Stimulated activated CD8-positive, alpha-beta memory T cell treated with anti-CD3 and anti-CD28 coated beads, Interleukin-12 subunit alpha, Interleukin-12 subunit beta, amount 100 ng/mL, for 4 hours (primary cell): ENCODE measurements at places on chromosomes 2 and 18.

- DNase-seq, result no peak
Measured at GRCh38 chr2:217249121-217250012, 389.5 kb upstream of the TNP1 start.

- no peak for DNase-seq
Measured at GRCh38 chr18:57640749-57641148, 19.1 kb upstream of the NARS1 start.

- DNase-seq, result no peak
Measured at GRCh38 chr2:165114346-165114939, 89.4 kb downstream of the SCN3A start.

- no peak for DNase-seq
Measured at GRCh38 chr2:26772064-26773001, 8.2 kb downstream of the SLC35F6 start.

DNA sequence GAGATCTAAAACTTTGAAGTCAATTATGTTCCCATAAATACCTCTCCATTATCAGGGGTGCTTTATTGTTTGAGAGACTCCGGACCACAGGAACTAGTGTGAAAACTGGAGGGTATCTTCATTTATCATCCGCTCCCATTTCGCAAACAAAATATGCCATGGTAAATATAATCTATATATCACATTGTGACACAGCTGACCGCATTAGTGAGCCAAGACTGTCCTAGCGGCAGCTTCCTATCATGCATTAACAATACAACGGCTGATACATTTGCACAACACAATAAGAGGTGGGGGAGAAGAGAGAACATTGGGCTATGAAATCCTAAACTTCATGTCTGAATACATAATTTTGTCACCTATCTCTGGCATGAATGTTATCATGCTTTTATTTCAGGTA lies 29.5 kb downstream of the BCL11A start:
- no peak for DNase-seq

- DNase-seq, result no peak
Measured at GRCh38 chr2:152826581-152827279, 108.3 kb downstream of the ARL6IP6 start.

DNA sequence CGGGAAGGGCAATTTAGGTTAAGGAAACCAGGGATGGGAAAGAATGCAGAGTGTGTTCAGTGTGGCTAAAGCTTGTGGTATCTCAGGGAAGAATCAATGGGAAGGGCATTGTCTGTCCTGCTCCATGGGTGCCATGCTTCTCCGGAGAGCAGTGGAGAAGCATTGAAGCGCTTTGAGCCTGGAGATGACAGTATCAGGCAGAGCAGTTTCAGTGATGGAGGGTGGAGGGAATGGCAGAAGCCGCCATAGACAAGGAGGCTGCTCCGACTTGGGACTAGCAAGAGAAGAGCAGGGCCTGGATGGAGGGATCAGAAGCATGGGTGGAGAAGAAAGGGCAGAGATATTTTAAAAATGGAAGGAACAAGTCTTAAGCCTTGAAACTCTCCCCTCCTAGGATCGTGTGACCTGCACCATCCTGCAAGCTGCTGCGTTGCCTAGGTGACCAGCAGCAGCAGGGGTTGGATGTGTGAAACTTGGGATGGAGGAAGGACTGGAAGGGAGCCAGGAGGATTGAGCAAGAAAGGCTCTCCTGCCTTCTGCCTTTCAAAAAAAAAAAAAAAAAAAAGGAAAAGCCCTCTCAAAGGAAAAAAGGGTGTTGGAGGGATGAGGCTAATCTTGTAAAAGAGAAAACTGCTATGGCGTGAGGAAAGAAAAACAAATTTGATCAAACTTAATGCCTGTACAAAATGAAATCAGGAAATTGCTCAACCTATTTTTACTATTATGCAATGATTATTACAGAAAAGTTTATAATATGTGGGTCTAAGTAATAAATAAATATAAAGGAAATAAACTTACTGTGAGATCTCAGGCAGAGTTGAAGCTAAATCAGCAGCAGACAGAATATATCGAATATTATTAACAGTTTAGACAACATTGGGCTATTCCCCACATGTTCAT lies 493.8 kb upstream of the NRP2 start:
- DNase-seq, result no peak

GRCh38 chr2:10954856-10955818 lies 43.4 kb downstream of the KCNF1 start:
- no peak for DNase-seq

DNA sequence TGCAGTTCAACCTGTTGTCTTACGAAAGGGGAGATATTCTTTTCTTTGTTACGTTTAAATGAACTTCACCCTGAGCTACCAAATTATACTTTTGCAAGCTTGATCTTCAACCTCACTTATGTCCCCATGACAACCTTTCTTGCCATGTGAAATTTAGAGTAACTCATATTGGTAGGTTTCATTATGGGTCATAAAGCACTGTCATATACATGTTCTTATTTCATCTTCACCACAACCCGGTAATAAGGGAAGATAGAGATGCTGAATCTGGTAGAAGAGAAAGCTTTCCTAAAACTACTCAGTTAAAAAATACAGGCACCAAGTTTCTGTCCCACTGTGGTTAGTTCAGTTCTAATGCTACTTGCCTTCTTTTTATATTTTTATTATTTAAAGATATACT lies 208.5 kb upstream of the NRP2 start:
- DNase-seq, result no peak

DNA sequence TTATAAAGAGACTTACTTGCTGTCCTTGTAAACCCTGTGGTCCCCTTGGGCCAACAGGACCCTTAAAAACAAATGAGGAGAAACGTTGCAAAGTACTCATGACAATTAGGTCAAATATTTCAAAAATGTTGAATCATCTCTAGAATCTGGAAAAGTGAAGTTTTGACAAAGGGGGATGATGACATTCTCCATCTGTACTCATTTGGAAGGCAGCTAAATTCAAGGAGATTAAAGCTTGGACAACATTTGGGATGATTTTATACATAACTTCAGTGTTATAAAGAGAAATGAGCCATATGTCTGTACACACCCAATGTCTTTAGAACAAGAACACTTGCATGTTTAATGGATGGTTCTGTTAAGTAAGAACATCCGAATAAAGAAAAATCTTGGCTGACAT lies 92.9 kb downstream of the COL5A2 start:
- no peak for DNase-seq

DNA sequence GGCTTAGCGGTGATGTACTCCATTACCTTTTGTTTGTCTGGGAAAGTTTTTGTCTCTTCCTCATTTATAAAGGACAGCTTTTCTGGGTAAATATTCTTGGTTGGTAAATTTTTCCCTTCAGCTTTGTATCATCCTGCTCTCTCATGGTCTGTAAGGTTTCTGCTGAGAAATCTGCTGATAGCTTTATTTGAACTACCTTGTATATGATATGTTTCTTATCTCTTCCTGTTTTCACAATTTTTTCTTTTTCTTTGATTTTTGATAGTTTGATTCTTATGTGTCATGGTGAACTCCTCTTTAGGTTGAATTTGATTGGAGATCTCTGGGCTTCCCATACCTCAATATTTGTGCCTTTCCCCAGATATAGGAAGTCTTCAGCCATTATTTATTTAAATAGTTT lies 44.7 kb downstream of the MSTN start:
- no peak for DNase-seq

- no peak for DNase-seq
Measured at GRCh38 chr2:172722481-172722880, 13.2 kb upstream of the RAPGEF4 start.

GRCh38 chr2:220168891-220169546 lies 541.6 kb downstream of the SLC4A3 start:
- DNase-seq, result no peak

- DNase-seq, result no peak
Measured at GRCh38 chr2:197158591-197159550, 151.7 kb downstream of the ANKRD44 start.

DNA sequence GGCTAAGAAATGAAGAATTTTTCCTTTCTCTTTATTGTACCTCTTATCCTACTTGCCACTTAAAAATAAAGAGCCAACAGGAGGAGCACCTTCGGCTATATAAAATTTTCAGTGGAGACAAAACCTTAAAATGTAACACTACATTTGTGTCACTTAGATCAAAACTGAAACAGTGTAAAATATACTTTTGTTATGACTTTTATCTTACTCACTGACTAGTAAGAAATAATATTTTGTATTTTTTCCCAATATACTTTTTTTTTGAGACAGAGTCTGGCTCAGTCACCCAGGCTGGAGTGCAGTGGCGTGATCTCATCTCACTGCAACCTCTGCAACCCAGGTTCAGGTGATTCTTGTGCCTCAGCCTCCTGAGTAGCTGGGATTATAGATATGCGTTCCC lies 28.3 kb downstream of the KCNJ13 start:
- no peak for DNase-seq

- DNase-seq, result no peak
Measured at GRCh38 chr2:129779783-129780182, 199.7 kb upstream of the RAB6C start.

GRCh38 chr18:26865557-26865956 lies at the start of gene AQP4:
Gene AQP4, minus strand, starts transcription at chr18:26865707. Its CDS starts 18 bp downstream, at chr18:26865689.
- DNase-seq, result no peak

DNA sequence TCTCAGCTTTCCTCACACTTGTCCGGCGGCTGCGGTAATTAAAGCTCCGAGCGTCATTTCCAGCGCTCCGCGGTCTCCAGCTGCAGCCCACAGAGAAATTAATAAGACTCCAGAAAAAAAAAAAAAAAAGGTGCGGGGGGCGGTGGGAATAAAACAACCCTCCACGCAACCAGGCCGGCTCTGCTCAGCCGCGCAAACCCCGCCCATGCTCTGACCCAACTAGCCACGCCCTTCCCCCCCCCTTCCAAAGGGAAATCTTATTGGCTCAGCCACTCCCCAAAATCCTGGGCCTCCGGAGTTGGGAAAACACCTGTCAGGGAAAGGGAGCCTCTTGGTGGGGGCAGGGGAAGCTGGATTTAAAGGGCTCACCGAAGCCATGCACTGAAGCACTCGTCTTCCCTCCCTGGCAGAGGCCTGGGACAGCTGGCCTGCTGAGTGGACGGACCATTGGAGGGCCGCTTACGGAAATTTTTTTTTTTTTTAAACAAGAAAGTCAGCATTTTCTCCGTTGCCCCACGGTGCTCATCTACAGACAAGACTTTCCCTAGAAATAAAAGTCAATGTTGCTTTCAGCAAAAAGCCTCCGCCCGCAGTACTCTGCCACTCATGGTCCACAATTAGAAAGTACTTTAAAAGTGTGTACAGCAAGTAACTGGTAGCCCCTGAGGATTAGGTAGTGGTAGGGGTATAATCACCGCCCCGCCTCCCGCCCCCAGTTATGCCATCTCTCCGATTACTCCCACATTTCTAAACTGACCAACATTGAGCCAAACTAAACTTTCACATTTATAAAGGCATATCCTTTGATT lies 674 bp upstream of the ERBB4 start:
- DNase-seq, result no peak

DNA sequence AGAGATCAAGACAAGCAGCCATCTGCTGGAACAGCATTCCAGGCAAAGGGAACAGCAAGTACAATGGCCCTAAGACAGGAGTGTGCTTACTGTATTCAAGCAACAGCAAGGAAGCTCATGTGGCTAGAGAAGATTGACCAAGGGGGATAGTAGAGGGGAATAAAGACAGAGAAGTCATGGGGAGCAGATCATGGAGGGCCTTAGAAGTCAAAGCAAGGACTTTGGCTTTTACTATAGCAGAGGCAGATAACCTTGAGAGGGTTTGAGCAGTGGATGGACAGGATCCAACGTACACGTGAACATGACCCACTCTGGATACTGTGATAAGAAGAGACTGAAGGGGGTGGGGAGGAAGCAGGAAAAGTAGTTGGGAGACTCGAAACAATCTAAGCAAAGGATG lies 26.9 kb downstream of the SP5 start:
- DNase-seq, result no peak

- no peak for DNase-seq
Measured at GRCh38 chr2:44120428-44120827, 48.2 kb upstream of the PPM1B start.

DNA sequence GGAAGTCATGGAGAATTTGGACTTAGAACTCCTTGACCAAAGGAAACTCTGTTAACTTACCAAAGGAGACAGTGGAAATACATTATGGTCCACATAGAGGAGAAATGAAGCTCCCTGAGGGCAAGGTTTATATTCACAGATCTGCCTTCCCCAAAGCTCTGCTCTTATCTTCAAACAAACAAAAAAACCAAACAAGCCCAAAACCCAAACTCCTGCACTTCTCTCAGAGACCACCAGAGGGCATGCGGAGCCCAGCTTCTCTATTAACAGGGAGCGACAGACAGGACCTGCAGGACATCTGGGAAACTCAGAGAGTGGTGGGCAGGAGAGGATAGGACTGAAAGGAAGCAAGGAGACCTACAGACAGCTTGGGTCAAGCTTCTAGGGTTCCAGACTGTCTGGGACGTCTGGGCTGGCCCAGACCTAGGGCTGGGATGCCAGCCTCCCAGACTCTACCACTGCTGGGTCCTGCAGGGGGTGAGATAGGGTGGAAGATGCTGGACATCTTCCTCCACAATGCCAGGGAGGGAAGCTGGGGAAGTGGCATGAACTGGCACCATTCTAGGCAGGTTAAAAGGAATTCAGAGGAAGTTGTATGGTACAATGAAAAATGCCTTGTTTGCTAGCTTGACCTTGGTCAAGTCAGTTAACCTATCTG lies 4.0 kb upstream of the WNT10A start:
- DNase-seq, result peak; percentile 43

DNA sequence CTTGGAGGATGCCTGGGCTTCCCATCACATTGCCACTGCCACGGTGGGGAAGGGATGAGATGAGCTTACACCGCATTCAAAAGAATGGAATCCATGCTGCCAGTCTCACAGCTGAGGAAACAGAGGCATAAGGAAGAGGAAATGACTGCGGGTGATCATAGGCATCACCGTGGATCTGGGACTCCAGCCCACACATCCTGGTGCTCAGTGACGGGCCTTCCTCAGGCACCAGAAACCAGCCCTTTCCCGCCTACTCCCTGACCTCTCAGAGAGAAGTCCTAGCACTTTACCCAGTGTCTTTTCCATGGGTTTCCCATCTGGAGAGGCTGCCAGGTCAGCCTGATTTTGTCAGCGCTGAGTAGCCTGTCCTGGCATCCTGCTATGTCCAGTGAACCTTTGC lies 5.3 kb upstream of the PLB1 start:
- no peak for DNase-seq

DNA sequence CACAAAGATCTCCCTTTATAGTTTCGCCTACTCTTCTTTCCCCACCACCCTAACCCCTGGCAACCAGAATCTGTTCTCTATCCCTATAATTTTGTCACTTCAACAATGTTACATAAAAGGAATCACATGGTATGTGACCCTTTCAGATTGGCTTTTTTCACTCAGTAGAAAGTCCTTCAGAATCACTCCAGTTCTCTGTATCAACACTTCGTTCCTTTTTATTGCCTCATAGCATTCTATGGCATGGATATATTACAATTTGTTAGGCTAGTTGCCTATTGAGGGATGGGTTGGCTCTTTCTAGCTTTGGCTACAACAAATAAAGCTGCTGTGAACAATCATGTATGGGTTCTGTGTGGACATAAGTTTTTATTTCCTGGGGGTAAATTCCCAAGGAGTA lies 163.1 kb downstream of the RPIA start:
- DNase-seq, result no peak

GRCh38 chr18:48676346-48676745 lies 137.5 kb downstream of the CTIF start:
- DNase-seq, result no peak

- no peak for DNase-seq
Measured at GRCh38 chr2:11827547-11827946, 81.1 kb downstream of the LPIN1 start.

- no peak for DNase-seq
Measured at GRCh38 chr2:227221120-227221519, 56.7 kb downstream of the COL4A3 start.

GRCh38 chr18:77178559-77178958 lies 46.0 kb upstream of the MBP start:
- no peak for DNase-seq
